ENCODE measurements at places on chromosomes 5 and 9.

GRCh38 chr5:136053336-136054141, 24.8 kb downstream of the TGFBI start:
- DNase-seq: no peak

GRCh38 chr5:172864747-172865146, 30.7 kb downstream of the ERGIC1 start:
- DNase-seq: no peak

GRCh38 chr9:21923694-21924093, 70.5 kb downstream of the CDKN2A start:
- DNase-seq: no peak

DNA sequence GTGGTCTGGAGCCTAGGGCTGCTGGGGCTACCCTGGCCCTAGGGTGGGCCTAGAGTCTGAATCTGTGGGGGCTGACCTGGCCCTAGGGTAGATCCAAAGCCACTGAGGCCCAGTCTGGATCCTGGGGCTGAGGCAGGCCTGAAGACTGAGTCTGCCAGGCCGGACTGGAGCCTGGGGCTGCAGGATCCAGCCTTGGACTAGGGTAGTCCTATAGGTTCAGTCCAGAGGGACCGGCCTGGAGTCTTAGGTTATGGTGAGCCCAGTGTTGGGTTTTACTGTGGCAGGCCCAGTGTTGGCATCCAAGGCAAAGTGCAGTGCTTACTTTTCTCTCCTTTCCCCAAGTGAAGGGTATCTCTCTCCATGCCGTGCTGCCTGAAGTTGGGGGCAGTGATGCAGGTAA, 227.9 kb upstream of the TAS2R1 start:
- DNase-seq: no peak

- DNase-seq: no peak
These were observed 184.4 kb upstream of the IER5L start for GRCh38 chr9:129362287-129363000.

DNA sequence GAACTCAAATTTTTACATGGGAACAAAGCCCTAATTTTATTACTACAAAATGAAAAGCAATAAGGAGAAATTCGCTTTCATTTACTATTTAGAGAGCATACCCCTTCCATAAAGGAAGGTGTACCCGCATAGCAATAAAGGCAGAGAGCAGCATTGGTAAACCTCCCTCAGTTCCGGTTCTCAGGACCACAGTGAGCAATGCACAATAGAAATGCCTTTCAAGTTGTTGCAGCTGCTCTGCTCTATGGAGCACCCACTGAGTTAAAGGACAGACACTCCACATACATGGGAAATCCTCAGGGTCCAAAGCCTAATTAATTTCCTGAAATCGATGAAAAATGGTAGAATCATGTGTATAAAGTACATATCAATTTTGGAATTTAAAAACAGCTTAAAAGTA, 89.9 kb upstream of the MPDZ start:
- DNase-seq: no peak

- DNase-seq: no peak
These were observed 162.2 kb downstream of the CDC42SE2 start for GRCh38 chr5:131426011-131426410.

DNA sequence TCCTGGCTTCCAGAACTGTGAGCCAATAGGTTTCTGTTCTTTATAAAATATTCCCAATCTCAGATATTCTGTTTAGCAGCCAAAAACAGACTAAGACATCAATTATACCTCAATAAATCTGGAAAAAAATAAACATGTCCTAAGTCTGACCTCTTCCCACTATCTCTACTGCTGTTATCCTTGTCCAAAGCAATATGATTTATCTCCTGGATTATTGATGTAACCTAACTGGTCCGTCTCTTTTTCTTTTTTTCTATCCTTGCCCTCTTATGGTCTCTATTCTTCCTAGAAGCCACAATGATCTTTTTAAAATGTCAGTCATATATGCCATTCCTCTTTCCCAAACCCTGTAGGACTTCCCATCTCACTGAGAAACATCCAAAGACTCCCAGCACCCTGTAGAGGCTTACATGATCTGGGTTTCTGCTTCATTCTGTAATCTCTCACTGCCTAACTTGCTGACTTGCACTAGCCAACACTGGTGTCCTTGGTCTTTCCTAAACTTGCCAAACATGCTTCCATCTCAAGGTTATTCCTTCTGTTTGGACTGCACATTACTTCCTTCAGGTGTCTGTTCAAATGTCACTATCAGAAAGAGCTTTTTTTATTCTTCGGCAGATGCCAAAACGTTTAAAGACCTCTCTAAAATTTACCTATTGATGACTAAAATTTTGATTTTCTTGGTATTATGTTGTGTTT, 13.1 kb downstream of the FOCAD start:
- no peak for DNase-seq

DNA sequence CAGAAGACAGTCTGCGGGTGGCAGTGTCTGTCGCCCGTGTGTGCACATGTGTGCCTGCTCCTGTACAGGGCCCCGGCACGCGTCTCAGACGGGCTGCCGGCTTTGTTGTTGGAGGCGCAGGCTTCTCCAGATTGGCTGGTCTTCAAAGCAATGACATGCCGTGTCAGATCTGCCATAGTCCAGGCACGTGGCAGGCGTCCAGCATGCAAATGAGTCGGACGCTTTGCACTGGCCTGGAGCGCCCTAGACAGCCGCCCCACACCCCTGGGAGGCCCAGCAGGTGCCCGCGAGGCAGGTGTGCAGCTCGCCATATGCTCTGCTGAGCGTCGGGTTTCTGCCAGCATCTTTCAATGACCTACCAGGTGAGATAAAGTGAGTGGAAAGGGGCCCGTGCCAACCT, 71.5 kb downstream of the GADD45G start:
- no peak for DNase-seq

GRCh38 chr5:6729386-6730310, 16.4 kb downstream of the TENT4A start:
- no peak for DNase-seq

DNA sequence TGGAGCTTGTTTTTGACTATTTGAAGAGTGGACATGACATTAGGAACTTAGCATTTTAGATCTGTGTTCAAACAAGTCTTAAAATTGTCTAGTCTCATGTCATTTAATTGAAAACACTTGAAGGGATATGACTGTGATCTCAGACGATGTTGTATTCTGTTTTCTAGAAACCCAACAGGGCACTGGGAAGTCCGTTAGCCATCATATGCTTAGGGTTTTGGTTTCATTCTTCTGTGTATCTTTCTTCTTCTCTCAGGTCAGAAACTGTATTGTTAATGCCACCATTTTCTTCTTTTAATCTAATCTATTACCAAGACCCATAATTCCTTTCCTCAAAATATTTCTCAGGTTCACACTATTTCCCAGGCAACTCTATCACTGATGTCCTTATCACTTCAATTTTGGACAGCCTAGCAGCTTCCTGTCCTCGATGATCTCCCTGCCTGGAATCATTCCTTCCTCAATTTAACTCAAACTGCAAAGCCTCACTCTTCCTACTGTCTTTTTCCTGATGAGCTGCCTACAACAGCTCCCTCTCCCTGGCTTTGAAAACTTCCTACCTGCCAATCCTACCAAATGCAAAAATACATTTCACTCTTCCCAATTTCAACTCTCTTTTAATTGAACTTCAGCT, 77.7 kb downstream of the MEF2C start:
- DNase-seq: no peak

All from glomerular endothelial cell (primary cell).